ENCODE measurements at places on chromosomes 7 and 10.

DNA sequence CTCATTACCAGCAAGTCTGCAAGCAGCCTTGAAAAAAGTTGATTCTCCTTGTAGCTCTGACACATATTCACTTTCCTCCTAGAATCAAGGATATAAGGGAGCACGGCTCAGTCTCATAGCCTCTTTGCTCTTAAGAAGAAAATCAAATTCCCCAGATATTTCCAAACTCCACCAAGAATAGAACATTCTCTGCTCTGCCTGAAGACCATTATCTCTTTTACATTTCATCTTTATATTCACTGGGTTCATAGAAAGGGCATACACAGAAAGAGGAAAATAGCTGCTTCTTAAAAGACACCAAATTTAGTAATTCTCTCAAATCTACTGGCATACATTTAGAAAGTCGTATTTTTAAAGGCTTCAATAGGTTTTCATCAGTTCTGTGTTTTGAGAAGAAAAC lies 92.0 kb downstream of the HPSE2 start:
- no peak for DNase-seq

DNA sequence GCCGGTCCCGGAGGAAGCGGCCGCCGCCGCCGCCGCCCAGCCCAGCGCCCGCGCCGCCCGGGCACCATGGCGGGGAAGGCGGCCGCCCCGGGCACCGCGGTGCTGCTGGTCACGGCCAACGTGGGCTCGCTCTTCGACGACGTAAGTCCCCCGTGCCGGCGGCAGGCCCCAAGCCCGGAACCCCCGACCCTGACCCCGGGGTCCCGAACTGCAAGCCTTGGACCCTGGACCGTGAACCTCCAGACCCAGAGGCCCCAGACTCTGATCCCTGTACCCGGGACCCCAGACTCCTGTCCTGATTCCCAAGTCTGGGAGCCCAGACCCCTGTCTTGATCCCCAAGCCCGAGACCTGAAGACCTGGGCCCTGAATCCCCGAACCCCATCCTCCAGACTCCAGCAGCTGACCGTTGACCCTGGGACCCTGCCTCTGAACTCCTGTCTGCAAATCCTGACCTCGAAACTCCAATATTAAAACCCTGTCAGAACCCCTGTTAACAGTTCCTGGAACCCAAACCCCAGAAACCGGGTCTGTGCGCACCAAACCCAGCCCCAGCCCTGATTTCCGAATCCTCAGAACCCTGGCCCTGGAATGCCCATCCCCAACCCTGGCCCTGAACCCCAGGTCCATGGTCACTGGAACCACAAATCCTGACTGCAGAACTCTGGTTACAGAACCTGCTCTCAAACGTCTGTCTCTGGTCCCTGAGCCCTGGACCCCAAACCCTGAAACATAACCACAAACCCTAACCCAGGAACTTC lies 623 bp downstream of the INPP5A start:
- DNase-seq, result no peak

GRCh38 chr7:87148332-87148955 lies 3.8 kb upstream of the DMTF1 start:
- DNase-seq, result no peak

DNA sequence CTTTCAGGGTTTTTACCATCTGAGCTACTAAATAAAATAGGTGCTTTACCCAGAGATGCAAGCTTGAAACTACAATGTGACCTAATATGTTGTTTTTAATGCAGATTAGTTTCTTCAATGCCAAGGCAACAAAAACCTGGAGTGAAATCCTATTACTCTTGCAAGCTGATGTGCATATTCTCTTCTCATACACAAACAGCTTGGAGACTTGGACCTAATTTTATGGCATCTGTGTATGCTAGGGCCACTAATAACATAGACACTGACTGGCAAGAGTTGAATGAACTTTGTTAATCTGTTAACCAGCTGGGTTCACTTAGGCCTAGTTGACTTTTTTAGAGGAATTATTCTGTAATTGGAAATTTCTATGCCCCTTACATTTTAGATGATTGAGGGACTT lies 23.4 kb upstream of the SMIM30 start:
- no peak for DNase-seq

DNA sequence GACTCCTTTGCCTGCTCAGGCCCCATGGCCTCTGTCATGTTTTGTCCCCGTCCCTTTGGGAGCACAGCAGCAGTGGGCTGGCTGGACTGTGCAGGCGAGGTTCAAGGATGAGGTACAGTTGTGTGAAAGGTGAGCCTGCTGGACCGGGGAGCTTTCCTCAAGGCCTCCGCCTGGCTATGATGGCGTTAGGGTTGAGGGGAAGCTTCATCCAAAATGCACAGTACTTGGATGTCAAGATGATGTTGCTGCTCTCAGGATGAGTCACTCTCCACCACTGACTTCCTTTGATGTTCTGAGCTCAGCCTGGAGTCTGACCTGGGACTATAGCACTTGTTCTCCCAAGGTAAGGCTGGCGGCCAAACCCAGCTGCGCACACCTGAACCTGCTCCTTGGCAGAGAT lies 152.7 kb upstream of the SHH start:
- no peak for DNase-seq

- DNase-seq, result no peak
Observed at GRCh38 chr7:20005081-20005480, 212.1 kb downstream of the MACC1 start.

DNA sequence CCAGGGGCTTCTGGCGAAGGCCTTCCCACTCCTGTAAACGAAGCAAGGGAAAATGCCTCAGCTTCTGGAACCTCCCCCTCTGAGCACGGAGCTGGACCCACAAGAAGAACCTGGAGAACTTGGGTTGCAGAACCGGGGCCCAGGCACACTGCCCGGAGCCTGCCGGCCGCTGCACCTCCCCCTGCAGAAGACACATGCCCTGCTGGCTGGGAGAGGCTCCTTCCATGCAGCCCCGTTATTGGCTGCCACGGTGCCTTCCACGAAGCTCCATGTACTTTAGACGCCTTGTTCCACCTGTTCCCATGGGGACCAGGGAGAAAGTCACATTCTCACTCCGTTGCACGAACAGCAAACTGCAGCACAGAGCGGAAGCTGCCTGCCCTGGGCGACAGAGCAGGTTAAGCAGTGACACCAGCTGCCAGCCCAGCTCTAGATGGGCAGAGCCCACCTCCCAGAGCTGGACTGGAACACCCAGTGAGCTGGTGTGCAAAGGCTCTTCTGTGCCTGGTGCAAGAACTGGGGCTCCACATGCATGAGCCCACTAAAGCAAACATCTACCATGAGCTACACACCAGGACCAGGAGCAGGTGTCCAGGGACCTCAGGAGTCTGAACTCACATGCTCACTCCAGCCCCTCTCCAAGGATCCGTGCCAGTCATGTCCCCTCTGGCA lies 70.1 kb downstream of the TNS3 start:
- DNase-seq, result no peak

- DNase-seq, result no peak
Observed at GRCh38 chr10:11441151-11441535, 170.3 kb downstream of the USP6NL start.

DNA sequence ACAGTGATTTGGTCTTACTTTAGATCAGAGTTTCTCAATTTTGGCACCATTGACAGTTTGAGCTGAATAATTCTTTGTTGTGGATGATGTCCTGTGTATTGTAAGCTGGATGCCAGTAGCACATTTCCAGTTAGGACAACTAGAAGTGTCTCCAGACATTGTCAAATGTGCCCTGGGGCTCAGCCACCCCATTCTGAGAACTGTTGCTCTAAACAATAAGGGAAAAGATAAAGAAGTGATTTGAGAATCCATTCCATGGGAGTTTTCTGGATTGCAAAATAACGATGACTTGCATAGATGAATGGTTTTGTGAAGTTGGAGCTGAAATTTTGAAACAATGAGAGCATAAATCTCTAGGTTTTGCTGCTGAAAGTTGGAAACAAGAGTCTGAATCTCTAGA lies 44.6 kb downstream of the NUP205 start:
- no peak for DNase-seq

- no peak for DNase-seq
Observed at GRCh38 chr7:87100326-87100725, 40.9 kb upstream of the ELAPOR2 start.

DNA sequence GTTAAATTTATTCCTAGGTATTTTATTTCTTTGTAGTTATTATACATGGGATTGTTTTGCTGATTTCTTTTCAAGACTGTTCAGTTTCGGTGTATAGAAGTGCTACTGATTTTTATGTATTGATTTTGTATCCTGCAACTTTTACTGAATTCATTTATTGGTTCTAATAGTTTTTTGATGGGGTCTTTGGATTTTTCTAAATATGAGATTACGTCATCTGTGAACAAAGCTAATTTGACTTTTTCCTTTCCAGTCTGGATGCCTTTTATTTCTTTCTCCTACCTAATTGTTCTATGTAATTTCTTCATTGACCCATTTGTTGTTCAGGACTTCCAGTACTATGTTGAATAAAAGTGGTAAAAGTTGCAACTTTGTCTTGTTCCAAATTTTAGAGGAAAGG lies 5.8 kb upstream of the AOAH start:
- no peak for DNase-seq

- DNase-seq, result no peak
Observed at GRCh38 chr10:59831658-59832503, 74.5 kb downstream of the CCDC6 start.

- peak; percentile 48 for DNase-seq
Observed at GRCh38 chr10:22345301-22346095, at the start of gene SPAG6. Gene SPAG6 (plus strand): TSS chr10:22345496. CDS start chr10:22345612, 116 bp downstream.

GRCh38 chr10:77566236-77566635 lies 71.4 kb downstream of the KCNMA1 start:
- DNase-seq, result no peak

DNA sequence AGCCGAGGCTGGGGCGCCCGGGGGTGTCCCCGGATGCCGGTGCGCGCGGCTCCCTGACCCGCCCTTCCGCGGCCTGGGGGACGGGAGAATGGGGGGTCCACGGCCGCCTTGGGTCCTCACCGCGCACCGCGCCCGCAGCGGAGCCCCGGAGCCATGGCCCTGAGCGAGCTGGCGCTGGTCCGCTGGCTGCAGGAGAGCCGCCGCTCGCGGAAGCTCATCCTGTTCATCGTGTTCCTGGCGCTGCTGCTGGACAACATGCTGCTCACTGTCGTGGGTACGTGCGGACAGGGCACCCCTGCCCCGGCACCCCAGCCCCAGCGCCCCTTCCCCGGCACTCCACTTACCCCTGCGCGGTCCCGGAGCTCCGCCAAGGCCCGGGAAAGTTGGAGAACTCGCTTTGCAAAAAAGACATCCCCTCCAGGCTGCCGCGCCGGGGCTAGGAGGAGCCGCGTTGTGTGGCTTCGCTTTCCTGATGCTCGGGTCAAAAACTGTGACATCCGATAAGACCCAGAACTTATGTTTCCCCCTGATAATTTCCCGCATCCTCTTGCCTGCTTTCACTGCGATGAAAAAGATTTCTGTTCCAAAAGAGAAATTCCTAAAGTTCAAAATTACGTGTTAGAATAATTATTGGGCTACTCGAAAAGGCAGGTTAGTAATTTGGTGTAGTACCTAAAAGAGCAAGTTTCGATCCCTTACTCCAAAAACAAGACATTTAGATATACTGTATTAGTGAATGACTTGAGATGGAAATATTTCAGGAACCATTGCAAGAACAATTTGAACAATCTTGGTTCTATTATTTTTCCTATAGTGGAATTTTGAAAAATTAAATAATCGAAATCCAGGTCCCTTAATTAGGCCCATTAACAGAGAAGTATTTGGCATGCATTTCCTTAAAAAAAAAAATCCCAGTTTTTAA lies 888 bp downstream of the SLC18A2 start:
- no peak for DNase-seq

DNA sequence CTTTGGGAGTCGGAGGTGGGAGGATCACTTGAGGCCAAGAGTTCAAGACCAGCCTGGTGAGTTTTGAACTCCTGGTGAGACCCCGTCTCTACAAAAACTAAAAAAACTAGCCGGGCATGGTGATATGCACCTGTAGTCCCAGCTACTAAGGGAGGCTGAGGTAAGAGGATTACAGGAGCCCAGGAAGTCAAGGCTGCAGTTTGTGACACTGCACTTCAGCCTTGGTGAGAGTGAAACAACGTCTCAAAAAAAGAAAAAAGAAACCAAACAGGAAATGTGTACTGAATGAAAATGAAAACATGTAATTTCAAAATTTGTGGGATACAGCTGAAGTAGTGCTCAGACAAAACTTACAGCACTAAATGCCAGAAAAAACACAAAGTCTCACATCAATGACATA lies 7.6 kb downstream of the ARHGAP12 start:
- DNase-seq, result no peak

DNA sequence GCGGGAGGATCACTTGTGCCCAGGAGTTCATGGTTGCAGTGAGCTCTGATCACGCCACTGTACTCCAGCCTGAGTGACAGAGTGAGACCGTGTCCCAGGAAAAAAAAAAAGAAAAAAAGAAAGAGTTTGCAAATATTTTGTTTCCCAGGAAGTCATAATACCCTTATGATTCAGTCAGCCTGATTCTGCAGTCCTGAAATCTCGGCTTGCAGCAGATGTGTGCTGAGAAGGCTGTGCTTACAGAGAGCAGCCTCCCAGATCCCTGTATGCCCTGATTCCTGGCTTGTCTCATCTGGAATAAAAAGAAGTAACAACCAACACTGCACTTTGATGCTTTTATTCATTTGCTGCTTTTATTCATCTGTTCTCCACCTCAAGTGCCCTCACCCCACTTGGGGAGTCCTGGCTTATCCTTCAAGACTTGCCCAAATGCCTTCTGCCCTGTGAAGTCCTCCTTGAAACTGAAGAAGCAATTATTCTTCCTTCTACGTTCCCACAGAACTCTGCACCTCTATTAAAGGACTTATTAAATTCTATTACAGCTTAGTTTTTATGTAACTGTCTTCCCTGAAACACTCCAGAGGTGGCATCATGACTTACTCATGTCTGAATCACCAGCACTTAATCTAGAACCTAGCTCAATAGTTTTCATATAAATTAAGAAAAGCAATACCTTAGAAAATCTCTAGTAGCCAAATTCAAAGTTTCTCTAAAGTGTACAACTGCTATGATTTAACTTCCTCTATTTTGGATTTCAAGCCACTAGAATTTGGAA lies 27.7 kb upstream of the BPGM start:
- DNase-seq, result no peak
